Activated CD4-positive, CD25-positive, alpha-beta regulatory T cell (primary cell): ENCODE measurements at places on chromosomes 11 and 22.

GRCh38 chr11:13009921-13010748, 1.0 kb downstream of the RASSF10 start:
- DNase-seq, result no peak

DNA sequence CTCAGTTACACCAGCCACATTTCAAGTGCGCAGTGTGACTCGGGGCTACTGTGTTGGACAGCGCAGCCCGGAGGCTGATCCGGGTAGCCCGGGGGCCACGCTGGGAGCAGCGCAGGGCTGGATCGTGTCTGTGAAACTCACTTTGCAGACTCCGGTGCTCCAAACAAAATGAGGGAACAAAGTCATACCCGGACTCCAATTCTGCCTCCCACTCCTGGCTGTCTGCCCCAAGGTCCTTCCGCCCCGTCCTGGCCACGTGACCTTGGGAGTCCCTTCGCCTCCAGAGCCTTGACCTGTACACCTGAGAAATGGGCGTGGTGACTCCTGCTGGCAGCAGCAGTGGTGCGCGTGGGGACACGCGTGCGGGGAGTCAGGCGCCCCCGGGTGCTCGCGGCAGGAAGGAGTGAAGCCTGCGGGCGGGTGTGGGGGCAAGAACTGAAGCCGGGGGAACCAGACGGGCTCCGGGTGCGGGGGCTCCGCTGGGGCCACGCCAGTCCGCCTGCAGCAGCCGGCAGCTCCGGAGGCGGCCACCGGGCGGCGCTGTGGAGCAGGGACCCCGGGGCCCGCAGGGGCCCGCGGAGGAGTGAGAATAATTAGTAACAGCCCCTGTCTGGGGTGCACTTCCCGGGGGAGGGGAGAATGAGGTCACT, 42.4 kb downstream of the KCNJ4 start:
- no peak for DNase-seq

- no peak for DNase-seq
These were observed 154.6 kb downstream of the MAML2 start for GRCh38 chr11:96188243-96189006.

DNA sequence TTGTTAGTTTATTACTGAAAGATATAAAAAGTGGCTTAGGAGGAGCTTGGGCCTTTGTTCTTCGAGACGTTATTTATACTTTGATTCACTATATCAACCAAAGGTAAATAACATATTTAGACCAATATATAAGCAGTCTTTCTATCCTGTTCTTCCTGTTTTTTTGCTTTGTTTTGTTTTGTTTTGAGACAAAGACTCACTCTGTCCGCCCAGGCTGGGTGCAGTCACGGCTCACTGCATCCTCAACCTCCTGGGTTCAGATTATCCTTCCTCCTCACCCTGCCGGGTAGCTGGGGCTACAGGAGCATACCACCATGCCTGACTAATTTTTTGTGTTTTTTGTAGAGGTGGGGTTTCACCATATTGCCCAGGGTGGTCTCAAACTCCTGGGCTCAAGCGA, 66.8 kb downstream of the ATM start:
- no peak for DNase-seq
